Activated T-cell treated with anti-CD3 and anti-CD28 coated beads, Interleukin-2, amount 50 U/mL, for 1 hour (primary cell): ENCODE measurements at places on chromosomes 2 and 18.

DNA sequence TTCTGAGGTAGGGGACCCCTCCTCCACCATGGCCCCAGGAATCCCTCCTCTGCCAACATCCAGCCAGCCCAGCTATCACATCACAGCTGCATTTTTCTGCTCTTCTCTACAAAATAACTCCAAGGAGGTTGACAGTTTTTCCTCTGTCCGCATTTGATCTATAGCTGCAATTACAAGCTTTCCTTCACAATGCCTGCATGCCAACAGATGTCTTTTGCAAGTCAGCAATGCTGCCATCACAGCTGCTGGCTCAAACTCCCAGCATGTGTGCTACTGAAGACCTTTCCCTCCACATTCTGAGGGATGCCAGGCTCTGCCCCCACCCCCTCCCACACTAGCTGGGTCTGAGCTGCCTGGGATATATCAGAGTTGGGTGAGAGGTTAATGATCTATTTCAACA is 51.7 kb downstream of the MCFD2 start:
- DNase-seq, result no peak

DNA sequence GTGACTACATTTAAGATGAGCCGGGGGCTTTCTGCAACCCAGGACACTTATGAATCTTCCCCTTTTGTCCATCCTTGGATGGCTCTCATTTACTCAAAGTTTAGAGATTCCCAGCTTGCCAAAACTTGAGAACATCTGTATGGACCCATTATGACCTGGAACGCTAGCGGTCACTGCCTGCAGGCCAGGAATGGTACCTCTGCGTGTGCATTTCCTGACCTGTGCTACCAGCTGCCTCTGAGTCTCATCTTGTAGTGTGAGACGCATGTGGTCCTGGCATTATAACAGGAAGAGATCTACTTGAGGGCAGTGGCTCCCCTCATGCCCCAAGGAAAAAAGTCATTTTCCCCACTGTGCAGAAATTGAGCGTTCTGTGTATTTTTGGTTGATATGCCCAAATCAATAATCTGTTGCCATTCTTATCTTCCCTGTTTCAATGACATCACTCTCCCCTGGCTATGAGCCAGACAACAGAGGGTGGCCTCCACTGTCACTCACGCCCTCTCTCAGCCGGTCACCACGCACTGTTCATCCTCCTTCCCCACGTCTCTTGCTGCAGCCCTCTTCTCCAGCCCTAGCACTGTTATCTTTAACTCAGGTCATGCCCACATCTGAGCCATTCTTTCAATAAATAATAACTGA is 28.5 kb upstream of the NPAS2 start:
- no peak for DNase-seq

DNA sequence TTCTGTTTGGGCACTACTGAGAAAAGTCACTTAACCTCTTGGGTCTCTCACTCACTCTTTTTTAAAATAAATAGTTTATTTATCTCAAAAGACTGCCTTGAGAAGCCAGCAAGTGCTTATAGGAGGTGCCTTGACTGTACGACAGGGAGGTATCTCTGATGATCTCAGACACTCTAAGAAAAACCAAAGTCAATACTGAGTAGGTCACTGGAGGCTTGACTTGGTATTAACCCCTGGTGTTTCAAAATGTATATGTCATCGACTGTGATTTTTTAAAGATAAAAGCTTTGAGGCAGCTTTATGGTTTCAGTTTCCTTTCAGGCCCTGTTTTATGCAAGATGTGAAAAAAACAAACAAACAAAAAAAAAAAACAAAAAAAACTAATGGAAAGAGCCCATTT is 33.7 kb downstream of the MREG start:
- no peak for DNase-seq

GRCh38 chr2:239406316-239406995 is 5.6 kb upstream of the HDAC4 start:
- DNase-seq, result no peak
